ENCODE measurements at places on chromosomes 12 and 14.

- DNase-seq = no peak
Observed at GRCh38 chr12:6765048-6765633, 1.0 kb upstream of the PTMS start.

DNA sequence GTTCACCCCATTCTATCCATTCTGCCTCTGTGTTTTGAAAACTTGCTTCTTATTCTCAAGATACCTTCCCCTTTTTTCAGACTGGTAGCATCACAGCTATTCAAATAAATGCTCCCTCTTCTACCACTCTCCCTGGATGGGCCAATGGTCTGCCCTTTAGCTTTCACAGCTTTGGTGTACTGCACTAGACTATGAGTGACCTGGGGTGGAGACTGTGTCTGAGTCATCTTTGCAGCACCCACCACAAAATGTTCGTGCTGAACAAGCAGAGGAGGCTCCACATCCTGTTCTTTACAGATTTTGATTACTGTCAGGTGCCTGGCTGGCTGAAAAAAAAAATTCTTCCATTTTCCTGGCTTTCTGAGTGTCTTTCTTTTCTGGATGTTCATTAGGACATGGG, 1104.1 kb upstream of the TMEM132C start:
- peak; percentile 25 for DNase-seq

DNA sequence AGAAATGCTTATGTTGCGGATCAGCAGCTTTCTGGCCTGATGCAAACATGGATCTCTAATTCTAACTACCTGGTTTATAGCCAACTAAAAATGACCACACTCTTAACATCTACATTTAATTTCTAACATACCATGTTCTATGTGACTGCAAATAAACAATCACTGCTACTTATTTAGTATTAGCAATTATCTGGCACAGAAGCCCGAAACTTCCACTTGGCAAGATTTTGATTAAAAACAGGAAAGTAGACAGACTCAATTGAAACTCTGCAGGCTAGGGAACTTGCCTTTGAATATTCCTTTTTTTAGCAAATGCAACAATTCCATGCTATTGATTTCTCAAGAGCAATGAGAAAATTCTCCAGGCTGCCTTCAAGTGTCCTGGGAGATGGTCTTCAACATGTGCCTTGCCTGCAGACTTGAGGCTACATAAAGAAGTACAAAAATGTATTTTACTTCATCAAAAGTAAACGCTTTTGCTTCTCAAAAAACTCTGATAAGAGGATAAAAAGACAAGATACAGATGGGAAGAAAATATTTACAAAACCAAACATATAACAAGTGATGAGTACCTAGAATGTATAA, 9.1 kb upstream of the TMCC3 start:
- no peak for DNase-seq

DNA sequence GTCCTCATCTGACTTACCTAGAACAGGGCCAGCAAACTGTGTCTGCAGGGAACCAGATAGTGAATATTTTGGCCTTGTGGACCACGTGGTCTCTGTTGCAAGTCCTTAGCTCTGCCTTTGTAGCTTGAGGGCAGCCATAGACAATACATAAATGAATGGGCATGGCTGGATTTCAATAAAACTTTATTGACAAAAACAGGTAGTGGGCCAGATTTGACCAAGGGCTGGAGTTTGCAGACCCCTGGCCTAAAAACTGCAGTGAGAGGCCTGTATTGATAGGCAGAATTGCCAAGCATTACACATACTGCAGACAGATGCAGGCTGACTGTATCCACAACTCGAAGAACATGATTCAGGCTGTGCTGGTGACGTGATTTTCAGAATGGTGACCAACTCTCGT, 25.3 kb downstream of the CCDC63 start:
- DNase-seq = no peak

DNA sequence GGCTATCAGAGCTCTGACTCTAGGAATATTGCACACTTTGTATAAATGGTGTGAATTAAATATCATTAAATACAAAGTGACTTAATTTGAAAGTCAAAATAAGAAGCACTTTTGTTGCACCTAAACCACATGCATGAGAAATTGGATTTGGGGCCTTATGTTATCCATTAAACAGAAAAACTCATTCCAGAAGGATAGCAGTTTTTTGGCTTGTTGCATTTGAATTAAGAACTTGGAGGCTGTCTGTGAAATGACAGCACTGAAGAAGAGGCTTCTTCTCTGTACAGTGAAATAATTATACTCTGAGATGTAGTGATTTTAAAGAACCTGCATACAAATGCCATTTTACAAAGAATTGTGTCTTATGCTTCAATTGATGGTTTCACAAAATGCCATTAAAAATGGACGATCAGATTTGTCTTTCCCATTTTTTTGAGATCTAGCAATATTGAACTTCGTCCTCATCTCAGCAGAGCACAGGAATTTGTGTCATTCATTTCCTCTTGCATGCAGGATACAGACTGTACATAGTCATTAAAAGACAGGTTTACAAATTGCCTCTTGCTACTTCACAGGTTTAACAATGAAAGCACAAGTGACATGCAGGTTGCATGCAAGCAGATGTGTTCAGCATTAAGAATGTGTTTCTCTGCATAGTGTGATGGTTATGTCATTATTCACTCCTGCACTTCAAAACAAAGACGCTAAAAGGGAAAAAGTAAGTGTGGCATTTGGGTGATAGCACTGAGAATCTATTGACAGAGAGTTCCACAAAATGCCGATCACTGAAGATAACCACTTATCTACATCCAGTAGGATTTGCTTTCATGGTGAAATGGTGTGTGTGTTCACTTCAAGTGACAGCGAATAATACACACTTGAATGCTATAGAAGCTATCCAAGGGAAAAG, 35.9 kb upstream of the PYGL start:
- no peak for DNase-seq

DNA sequence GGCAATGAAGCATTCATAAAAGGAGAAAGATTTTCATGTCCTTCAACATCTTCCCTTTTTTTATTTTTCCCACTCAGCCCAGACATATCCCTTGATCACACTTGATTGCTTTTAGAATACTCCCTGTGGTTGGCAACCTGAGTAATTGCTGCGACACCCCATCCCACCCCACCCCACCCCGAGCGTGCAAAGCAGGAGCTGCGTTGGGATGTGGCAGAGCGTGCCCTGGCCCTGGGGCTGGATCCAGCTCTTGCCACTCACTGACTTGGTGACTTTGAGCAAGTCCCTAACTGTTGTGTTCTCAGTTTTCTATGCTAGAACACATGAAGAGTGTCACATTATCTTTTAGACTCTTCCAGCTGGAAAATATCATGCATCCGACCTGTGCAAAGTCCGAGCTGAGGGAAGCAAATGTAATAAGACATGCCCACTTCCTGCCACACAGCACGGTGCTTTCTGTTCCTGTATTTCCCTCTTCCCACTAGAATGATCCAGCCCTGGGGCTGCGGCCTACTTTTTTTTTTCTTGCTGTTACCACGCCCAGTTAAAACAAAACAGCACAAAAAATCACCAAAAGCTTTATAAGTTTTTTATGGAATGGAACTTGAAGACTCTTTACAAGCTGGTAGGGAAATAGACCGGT, 4.0 kb downstream of the ASCL4 start:
- DNase-seq = no peak

DNA sequence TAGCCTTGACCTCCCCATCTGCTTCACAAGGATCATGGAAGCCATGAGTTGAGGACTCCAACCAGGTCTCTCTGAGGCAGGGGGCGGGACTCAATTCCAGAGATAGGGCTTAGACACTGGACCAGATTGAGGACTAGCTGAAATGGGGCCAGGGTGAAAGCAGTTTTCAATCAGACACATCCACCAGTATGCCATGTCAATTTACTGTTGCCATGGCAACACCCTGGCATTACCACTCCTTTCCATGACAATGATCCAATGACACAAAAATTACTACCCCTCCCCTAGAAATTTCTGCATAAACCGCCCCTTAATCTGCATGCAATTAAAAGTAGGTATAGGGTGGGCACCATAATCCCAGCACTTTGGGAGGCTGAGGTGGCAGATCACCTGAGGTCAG, 18.6 kb upstream of the DCAF5 start:
- no peak for DNase-seq

DNA sequence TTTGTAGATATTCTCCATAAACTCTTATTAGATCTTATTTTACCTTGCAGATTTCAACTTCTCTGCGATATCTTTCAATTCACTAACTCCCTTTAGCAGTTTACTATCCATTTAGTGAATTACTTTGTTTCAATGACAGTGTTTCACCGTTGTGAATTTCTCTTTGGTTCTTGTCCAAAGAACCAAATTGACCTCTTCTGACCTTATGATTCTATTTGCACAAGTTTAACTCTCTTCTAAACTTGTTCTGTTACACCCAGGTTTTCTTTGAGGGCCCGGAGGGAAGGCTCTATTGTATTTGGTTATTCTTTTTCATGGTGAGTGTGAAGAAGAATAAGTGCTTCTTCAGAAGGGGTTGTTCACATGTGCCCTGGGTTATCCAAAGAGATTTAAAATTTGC, 186.7 kb downstream of the MON2 start:
- no peak for DNase-seq

DNA sequence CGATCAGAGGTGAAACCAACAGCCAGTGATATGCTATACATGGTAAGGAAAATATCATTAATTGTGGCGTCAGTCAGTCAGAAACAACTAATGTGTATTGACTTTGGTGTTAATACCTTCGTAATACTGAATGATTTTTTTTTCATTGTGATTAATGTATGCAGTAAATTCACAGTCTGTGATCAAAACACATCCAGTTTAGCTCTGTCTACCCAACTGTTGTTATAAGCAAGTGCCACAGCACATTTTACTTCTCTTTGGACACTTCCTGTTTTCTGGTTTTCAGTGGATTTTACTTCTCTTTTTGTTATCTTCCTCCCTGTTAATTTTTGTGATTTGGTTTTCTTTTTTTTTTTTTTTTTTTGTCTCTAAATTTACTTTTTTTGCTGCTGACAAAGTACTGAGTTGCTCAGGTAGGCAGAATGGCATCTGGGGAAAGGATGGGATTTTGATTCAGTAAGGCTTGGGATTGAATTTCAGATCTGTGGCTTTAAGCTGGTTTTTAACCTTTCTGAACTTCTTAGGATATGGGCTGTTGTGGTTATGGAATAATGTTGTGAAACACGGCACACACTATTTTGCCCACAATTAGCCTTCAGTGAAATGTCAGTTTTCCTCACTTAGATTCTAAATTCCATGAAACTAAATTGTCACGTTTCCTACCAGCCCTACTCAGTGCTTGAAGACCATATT, 604 bp downstream of the GLIPR1 start:
- DNase-seq = no peak

DNA sequence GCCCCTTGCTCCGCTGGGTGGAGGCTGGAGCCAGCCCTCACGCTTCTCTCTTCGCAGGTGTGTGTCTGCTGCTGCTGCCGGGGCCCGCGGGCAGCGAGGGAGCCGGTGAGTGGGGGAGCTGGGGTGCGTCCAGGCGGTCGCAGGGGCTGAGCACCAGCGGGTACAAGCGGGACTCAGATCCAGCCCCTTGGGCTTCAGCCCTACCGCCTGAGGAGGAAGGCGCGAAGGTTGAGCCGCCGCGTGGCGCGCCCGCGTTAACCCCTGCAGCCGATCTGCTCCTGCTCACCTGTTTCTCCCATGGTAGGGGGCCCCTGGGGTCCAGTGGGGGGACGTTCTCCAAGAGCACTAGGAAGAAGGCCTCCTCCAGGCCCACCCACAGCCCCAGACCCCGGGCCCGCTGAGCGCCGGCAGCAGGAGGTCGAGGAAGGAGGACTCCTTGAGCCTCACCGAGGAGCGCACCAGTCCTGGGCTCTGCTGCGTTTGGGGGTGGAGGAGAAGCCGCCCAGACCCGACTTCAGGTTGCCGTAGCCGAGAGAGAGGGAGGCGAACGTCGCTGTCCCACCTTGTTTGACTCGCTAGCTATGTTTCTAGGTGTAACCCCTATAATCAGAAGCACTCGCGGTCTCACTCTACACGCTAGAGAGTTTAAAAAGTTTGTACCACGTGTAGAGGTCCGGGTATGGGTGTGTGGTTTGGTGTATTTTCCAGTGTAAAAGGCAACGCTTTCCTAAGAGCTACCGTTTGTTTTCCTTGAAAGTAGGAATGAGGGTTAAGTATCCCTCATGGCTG, 834 bp downstream of the COCH start:
- no peak for DNase-seq

DNA sequence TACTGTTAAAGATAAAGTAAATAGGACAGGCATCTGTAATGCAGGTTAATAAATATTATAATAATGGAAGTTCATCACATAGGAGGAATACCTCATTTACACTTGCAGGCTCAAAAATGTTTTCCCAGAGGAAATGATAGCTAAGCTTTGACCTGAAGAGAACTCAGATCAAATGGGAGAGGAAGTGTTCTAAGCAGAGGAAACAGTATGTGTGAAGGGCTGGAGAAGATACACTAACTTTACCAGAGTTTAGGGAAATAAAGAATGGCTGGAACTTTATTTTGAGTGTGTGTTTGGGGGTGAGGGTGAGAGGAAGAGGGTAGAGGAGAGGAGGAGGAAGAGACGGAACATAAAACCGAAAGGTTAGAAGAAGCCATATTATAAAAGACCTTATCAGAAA, 34.0 kb upstream of the AP4S1 start:
- no peak for DNase-seq

GRCh38 chr12:104522985-104523722, 66.4 kb downstream of the CHST11 start:
- DNase-seq = no peak

Measured in stimulated activated CD8-positive, alpha-beta memory T cell treated with anti-CD3 and anti-CD28 coated beads, Interleukin-4, amount 100 ng/mL, for 1 hour (primary cell).